ENCODE measurements at places on chromosomes 16 and 17.

DNA sequence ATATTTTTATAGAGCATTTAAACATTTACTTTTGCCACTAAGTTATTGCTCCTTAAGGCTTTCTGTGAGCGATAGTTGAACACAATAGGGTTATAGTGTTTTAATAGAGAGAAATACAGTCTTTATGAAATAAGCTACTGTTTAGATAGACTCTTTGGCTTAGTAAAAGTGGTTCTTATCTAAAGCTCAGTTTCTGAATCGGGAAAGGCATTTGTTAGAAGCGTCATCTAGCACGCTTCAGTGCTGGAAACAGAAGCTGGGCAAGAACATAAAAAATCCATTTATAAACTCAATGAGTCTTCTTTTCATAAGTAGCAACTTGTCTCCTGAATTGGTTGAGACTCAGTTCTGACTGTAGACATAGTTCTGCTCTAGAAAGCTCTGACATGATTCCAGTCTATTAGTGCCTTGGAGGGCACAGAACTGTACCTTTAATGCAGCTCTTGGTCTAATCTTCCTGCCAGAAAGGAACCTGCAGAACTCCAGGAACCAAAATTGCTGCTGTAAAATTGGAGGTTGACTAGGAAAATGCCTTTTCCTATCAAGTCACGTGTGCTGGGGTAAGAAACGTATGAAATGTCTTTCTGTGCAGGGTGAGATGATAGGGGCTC, 55.4 kb upstream of the DNAJA2 start:
- DNase-seq: no peak

GRCh38 chr17:81176666-81177065, 10.6 kb upstream of the AATK start:
- DNase-seq: no peak

- no peak for DNase-seq
Measured at GRCh38 chr16:1027501-1027815, 45.1 kb upstream of the SSTR5 start.

DNA sequence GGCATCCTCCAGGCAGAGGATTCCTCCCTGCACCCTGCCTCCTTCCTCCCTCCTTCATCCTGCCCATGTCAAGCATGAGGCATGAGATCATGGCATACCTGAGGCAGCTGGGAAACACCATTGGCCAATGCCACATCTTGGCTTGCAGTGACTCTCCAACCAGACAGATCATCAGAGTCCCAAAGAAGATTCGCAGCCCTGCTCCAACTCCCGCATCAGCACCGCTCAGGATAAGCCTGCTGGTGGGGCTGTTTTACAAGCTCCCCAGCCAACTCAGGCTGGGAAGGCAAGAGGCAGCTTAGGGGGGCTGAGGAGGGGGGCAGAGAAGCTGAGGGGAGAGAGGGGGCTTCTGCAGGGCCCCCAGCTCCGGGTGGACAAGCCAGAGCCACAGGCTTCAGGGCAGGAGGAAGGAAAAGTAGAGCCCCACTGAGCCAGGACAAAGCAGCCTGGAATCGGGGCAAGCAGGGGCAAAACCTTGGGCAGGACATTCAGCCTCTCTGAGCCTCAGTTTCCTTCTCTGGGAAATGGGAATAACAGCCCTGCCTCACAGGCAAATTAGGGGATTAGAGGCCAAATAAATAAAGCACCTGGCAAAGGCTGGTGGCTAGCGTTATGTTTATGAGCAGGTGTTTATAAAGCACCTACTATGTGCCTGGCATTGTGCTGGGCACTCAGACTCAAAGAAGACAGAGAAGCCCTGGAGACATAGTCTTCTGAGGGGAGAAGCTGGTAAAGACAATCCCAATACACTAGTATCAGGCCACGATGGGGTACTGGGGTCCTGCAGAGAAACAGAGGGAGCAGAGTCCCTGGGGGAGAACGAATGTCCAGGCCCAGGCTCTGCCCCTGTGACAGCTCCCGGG, 88.1 kb downstream of the GOSR1 start:
- DNase-seq: no peak

DNA sequence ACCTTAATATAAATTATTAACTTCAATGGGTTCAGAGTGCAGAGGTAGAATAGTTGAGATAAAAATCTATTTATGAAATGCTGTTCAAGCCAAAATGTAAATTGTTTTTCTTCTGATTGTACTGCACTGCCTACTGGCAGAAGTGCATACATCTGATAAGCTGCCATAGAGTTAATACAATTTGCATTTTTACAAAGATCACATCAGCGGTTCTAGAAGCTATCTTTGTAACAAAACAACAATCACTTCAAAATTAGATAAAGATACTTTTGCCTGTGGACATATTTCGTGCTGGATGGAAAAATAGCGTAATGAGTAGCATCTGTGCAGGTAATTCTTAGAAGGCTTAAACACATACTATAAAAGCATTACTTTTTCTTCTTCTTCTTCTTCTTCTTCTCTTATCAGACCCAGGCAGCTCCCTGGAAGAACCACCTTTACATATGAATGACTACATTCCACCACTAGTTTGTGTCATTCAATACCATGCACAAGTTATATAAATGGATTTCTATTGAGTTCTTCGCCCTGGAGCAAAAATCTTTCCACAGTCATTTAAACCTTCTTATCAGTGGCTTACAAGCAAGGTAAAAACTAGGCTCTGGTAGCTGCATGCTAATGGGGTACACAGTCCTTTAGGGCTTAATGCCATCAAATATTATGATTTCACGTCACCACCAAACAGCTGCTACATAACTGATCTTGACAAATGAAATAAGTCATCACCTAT, 47.0 kb downstream of the SYNRG start:
- no peak for DNase-seq

- DNase-seq: no peak
Measured at GRCh38 chr16:64445649-64446048, 676.2 kb downstream of the CDH11 start.

DNA sequence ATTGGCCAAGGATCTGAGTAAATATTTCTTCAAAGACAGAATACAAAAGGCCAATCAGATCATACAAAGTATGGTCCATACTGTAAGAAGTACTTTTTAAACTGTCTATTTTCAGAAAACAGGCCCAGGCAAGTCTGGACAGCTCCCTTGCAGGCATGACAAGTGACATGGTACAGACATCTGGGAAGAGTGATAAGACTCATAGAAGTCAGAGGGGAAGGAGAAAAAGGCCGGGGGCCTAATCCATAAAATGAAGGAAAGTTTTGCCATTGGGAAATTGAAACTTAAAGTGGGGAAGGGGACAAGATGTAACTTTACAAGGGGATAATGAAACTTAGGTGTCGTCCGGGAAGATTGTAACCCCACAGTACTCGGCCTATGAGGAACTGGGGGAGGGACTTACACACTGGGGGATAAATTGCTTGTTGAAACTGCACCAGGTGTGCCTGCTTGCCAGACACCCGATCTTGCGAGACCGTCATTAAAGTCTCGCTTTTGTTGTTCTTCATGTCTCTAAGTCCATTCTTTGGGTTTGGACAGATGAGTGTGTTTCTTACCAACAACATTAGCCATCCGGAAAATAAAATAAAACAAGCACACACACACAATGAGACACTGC, 684.0 kb downstream of the CDH11 start:
- DNase-seq: no peak

DNA sequence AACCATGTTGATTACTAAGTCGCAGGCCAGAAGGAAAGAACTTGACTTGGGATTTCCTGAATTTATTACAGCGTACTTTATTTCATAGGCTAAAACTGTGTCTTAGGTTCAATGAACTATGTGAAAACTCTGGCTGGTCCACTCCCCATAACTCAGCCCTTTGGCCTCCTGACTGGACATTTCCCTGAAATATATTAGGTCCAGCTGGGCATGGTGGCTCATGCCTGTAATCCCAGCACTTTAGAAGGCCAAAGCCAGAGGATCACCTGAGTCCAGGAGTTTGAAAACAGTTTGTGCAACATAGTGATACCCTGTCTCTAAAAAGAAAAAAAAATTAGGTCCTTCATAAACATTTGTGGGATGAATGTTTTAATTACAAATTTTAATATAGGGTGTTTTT, 97.0 kb downstream of the CYLD start:
- no peak for DNase-seq

- no peak for DNase-seq
Measured at GRCh38 chr16:80591071-80591915, 50.5 kb downstream of the DYNLRB2 start.

- DNase-seq: no peak
Measured at GRCh38 chr16:67926181-67926750, 5.4 kb downstream of the CTRL start.

- DNase-seq: no peak
Measured at GRCh38 chr17:15920758-15921239, 24.1 kb upstream of the ADORA2B start.

GRCh38 chr17:15510361-15510760, 42.9 kb upstream of the CDRT4 start:
- DNase-seq: no peak

DNA sequence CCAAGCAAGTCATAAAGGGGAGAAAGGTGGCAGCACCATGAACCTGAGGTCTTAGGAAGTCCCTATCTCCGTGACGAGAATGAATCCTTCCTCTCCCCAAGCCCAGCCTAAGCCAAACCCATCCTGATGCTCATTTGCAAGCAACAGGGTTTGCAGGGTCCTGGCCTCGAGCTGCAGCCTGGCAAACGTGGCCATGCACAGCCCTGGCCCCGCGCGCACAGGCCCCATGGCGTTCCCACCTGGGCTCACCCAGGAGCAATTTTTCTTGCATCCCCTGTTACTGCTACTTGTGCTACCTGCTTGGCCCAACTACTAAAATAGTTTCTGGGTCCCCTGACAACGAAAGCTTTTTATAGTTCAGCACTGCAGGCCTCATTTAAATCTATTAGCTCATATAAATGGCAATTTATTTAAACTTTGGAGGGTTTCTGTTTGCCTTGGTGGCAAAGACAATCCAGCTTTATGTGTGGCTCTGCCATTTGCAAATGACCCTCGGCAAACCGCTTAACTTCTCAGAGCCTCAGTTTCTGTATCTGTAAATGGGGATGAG, 141.5 kb downstream of the C16orf78 start:
- no peak for DNase-seq

DNA sequence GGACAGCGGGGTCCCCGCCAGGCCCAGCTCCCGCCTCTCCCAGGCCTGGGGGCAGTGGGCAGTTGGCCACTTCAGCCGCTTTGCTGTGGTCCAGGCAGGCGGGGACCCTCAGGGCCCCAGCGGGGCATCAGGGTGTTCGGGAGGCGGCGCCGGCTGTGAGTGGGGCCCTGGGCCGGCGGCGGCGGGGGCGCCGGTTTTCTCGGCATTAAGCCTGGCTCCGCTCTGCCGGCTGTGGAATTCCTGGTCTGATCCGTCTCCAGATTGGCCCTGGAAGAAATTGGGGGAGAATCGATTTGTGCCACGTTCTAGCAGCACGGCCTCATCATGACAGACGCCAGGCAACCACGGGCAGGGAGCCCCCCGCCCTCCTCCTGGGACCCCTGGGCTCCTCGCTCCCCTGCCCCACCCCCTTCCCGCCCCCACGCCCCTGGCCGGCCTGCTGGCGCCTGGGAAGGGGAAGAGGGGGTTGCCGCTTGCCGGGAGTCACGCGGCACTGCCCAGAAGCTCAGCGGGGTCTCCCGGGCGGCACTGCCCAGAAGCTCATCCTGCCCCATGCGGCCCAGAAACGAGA, 28.6 kb upstream of the SSTR5 start:
- no peak for DNase-seq

GRCh38 chr17:80942423-80943345, 49.0 kb upstream of the CHMP6 start:
- no peak for DNase-seq

- no peak for DNase-seq
Measured at GRCh38 chr16:3020247-3020603, at the start of gene TNFRSF12A. TSS of gene TNFRSF12A (plus strand) at chr16:3020368. CDS start at chr16:3020398, 30 bp downstream.

DNA sequence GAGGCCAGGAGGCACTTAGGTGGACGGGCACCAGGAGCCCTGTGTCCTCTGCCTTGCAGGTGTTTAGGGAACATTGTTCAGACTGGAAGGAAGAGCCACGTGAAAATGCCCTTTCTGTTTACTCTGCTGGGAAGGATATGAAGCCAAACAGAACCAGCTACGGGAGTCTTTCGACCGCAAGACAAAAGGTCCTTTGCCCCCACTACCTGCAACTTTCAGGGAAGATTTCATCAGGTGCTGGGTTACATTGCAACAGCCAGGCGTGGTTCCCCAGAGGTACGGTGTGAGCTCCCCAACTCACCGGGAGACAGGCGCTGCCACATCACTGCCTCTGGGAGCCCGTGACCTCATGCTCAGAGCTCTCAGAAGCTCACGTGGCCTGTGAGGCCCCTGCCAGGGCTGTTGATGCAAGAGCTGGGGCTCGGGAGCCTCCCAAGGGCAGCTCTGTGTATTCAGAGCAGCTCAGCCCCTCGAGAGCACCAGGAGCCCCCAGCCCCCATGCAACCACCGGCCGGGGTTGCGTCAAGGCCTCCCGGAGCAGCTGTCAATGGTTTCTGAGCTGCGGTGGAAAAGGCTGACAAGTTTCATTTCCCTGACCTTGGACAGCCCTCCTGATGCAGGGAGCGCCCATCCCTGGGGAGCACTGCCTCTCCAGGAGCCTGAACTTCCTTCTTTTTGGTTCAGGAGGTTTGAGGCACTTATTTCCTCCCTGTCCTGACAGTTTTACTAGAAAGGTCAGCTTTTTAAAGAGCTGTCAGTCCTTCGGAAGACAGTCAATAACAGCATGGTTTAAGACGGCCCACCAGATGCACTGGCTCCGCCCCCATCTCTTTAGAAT, 42.1 kb downstream of the TBC1D16 start:
- DNase-seq: no peak

- no peak for DNase-seq
Measured at GRCh38 chr17:13387236-13387635, 214.5 kb downstream of the HS3ST3A1 start.

DNA sequence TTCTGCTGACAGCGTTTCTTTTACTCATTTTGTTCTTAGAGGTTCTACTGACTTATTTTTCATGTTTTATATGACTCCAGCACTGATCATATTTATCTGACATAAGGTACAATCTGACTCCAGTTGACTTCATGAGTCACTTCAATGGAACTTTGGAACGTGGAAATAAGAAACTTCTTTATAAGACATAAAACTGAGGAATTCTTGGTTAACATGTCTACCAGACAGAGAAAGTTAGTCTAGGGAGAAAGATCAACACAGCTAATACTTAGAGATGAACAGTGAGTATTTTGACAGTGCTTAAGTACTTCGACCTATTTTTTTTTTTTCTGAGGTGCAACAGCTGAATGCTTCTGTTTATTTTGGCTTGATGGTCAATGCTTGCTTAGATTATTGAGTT, 679.5 kb downstream of the KCNJ2 start:
- DNase-seq: no peak

DNA sequence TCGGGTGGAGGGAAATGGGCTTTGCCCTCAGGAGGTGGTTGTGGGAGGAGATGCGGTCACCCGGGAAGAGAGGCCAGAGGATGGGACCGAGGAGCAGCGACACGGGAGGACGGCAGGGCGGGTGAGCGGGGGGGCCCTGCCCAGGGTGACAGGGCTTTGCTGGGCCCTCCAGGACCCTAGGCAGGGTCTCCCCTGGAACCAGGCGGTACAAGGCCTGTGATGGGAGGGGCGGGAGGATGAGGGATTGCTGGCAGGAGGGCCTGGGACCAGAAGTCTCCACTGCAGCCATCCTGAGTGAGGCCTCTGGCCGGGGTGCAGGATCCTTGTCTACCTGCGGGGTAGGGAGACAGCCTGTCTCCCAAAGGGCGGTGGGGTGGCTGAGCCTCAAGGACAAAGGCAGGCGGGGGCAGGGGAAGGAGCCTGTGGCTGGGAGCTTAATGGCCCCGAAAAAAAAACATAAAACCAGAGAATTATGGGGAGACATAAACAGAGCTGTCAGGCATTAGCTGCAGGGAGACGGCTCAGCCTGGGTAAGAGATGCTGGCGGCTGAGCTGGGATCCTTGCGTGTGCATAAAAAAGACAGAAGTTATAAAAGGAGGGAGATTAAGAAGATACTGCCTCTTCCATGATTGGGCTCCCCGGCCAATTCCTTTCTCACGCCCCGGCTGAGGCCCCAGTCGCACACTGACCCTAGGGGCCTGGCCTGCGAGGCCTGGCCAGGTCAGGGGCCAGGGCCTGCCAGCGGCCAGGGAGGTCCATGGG, 66.7 kb downstream of the SREBF1 start:
- DNase-seq: no peak
